Spleen (tissue), 13 donors: ENCODE measurements at places on chromosomes 4 and X.

- no peak for DNase-seq
Measured at GRCh38 chrX:15702488-15703371, 35.3 kb upstream of the CA5B start.

DNA sequence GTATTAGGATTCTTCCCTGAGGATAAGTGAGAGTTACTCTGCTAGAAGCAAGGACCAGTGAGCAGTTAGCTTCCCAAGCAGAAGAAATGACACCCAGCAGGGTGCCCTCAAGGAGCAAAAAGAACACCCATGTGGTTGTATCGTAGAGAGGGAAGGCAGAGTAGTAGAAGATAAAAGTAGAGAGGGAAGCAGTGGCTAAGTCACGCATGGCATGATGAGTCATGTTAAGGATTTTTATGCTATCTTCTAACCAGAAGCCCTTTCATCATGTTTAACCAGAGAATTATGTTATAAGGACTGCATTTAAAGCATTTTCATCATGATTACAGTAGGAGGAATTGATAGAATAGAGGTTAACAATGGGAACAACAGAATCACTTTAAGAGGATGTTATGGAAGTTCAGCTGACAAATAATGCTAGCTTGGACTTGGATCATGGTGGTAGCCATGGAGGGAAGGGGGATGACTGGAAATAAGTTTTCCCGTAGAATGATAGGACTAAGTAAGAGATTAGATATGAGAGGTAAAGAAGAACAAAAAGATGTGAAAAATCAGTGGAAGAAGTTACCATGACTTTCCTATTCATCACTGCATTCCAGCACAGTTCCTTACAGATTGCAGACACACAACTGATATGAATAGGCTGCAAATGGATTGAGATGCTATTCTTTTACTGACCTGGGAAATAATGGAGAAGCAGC, 383.5 kb upstream of the INTU start:
- DNase-seq, result no peak

- DNase-seq, result no peak
Measured at GRCh38 chr4:99723612-99724011, 66.0 kb upstream of the C4orf54 start.

DNA sequence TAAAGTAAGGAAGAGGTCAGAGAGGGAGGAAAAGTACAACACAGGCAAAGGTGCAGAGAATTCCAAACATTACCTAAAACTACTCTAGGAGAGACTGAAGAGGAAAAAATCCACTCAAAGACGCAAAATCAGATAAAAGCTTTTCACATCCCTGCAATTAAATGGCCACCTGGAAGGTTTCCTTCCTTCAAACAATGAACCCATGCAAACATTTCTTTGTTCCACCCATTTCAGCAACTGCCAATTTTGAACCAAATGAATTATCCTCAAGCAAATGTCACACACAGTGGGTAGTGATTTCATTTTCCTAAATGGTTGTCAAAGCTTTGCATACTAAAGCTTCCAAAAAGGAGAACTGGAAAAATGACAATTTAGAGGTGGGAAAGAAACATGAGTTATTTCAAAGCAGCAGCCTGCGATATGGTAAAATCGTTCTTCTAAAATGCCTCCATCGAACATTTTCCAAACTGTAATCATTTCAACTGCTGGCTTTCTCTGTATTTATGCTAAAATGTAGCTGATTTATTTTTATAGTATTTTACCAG, 45.0 kb downstream of the APBB2 start:
- no peak for DNase-seq

GRCh38 chr4:155497306-155497705, 120.5 kb upstream of the MAP9 start:
- no peak for DNase-seq

DNA sequence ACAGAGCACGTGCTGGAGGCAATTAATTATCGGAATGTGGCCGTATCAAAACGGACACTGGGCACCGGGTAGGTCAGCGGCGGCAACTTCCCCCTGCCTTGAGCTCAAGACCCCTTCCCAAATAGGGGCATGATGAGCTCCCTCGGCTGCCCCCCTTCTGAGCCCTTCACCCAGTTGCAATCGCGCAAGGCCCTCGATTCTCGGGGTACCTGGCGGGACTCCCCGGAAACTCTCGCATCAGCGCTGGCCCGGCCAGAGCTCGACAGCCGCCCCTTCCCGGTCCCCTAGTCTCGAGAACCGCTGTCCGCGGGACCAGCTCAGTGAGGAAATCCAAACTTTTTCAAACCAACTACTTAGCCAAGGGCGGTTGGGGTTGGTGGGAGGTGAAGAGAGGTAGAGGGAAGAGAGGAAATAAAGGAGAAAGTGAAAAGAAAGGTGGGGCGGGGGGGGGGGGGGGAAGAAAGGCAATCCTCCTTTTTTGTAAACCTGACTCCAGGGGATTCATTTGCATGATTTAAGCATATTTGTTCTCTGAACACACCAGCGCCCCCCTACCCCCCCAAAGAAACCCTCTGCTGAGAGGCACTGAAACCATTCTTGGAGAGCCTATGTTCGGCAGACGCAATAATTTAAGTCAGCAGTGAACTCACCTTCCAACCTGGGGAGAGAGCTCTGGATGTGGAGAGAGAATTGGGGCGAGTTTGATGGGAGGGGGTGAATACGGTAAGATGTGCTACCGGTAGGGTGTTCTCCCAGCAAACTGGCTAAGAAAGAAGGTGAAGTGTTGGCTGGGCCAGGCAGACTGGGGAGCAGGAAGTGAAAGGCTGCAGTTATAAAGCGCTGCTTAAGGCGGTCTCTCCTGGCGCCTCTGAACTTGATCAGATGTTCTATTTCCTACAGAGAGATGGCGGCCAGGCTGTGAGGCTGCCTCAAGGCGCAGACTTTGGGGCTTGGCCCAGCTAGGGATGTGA, 2.0 kb upstream of the ZIC3 start:
- no peak for DNase-seq

DNA sequence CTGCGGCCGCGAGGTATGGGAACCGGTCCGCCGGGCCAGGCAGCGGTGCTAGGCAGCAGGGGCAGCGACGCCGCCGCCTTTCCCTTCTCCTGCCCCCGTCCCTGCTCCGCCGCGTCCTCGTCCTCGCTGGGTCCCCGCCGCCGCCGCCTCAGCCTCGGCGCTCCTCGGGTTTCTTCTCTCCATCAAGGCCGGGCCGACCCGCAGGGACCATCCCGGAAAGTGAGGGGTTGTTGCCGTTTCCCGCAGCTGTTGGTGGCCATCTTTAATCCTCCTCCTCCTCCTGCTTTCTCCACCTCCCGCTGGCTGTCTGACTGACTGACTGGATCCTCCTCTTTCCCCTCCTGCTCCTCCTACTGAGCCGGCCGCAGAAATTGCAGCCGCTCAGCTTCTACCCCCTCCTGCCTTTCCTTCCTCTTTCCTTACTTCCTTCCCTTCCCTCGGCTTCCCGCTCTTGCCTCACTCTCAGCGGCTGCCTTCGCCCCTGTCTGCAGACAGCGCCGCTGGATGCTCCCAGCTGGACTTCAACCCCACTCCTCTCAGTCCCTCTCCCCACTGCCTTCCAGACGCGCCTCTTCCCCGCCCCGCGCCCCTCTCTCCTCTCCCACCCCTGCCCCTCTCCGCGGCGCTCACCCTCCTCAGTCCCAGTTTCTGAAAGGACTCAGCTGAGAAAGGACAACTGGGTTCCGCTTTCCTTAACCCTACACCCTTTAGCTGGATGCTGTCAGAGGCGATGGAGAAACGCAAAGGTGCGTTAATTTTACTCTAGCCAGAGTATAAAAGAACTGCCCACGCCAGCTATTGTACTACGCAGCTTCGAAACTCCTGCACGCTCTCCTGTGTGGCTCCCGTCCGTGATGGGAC, at the start of gene WDFY3:
WDFY3 (minus strand) TSS at position 309 of the 861 bp plus-strand sequence. CDS start 106,099 bp downstream, outside the sequence.
- peak; percentile 91 for DNase-seq

GRCh38 chr4:99856166-99856565, 38.1 kb downstream of the LAMTOR3 start:
- DNase-seq, result no peak

DNA sequence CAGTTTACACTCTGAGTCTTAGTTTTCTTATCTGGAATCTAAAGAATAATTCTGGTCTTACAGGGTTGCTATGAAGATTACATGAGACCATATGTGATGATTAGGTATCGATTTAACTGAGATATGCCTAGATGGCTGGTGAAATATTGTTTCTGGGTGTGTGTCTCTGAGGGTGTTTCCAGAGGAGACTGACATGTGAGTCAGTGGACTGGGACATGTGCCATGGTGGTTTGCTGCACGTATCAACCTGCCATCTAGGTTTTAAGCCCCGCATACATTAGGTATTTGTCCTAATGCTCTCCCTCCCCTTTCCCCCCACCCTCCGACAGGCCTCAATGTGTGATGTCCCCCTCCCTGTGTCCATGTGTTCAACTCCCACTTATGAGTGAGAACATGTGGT, 186.0 kb upstream of the CXorf66 start:
- no peak for DNase-seq

- DNase-seq, result no peak
Measured at GRCh38 chr4:139300431-139301112, 733 bp upstream of the NAA15 start.

GRCh38 chr4:26175006-26175786, 145.6 kb upstream of the RBPJ start:
- no peak for DNase-seq

DNA sequence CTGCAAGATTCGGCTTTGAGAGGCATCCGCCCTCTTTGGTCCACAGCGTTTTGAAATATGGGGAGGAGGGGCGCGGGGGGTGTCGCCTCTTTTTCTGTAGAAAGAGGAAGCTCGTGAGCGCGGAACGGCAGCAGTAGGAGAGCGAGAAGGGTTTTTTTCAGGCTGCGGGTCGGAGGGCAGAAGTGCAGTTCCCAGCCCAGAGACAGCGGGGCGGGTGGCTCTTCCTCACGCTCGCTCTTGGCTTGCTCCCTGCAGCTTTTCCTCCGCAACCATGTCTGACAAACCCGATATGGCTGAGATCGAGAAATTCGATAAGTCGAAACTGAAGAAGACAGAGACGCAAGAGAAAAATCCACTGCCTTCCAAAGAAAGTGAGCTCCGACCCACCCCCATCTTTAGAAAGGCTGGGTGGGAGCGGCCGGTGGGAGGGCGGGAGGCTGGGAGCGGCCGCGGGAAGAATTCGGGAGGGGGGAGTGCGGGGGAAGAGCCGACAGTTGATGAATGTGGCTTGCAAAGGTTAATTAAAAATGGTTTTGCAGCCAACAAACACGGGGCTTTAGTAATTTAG, 1.2 kb downstream of the TMSB4X start:
- peak; percentile 89 for DNase-seq

DNA sequence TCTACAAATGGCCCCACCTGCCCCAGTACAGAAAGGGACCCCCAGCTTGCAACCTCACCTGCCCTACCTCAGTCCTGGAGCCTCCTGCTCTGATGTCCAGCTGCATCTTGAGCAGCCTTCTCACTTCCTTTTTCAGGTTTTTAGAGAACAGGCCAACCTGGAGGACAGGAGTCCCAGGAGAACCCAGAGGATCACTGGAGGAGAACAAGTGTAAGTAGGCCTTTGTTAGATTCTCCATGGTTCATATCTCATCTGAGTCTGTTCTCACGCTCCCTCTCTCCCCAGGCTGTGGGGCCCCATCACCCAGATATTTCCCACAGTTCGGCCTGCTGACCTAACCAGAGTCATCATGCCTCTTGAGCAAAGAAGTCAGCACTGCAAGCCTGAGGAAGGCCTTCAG, 3.6 kb downstream of the MAGEA11 start:
- no peak for DNase-seq

GRCh38 chr4:93649828-93650227, 178.7 kb upstream of the ATOH1 start:
- DNase-seq, result no peak

GRCh38 chrX:55907968-55908607, 190.5 kb downstream of the RRAGB start:
- peak; percentile 84 for DNase-seq

- DNase-seq, result no peak
Measured at GRCh38 chr4:89894649-89895550, at the start of gene MMRN1. Gene MMRN1, plus strand, starts transcription at chr4:89894854. Its CDS starts 118 bp downstream, at chr4:89894972.

GRCh38 chr4:4763822-4764557, 95.5 kb upstream of the MSX1 start:
- no peak for DNase-seq

DNA sequence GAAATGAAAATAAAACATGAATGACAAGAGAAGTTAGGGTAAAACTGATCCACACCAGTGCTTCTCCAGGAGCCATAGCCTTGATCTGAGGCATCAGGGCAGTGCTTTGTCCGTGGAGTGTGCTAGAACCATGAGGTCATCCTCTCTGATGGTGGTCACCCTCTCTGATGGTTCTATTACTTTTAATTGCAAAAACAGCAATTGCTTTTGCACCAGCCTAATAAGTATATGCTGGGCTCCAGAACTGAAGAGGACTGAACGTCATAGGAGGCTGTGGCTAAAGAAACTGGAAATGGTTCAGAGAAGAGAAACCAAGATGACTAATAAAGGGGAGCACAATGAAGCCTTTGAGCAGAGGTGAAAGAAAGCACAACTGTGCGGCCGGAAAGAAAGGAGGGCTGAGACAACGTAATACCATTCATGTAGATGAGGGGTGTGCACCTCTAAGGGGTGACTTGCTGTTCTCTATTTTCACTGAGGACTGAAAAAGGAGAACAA, 17.0 kb upstream of the TMEM154 start:
- DNase-seq, result no peak

DNA sequence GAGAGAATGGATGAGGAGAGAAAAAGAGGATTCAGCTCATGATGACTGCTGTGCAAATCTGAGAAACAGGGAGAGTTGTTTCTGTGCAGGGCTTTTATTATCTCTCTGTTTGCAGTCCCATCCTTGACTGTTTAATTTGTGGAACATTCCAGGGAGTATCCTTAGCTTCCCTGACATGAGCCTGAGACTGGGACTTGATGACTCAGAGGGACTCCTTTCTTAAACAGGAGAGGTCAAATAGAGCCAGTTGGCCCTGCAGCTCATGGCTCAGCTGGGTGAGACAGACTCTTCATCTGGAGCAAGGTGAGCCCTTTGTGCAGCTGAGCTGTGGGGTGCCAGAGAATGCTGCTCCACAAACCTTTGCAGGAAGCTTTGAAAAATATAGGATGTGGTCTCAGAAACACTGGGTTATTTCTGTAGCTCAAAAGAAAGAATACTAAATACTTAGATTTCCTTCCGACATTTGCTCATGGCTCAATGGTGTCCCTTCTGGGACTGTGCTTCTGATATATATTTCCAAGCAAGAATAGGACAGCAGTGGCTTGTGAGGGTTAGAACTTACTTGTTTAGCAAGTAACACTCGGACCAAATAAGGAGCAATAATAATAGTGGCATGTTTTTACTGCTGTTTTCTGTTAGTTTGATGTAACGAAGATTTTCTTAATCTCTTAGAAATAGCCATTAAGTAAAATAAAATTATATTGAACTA, 14.5 kb downstream of the ARHGAP24 start:
- DNase-seq, result no peak

DNA sequence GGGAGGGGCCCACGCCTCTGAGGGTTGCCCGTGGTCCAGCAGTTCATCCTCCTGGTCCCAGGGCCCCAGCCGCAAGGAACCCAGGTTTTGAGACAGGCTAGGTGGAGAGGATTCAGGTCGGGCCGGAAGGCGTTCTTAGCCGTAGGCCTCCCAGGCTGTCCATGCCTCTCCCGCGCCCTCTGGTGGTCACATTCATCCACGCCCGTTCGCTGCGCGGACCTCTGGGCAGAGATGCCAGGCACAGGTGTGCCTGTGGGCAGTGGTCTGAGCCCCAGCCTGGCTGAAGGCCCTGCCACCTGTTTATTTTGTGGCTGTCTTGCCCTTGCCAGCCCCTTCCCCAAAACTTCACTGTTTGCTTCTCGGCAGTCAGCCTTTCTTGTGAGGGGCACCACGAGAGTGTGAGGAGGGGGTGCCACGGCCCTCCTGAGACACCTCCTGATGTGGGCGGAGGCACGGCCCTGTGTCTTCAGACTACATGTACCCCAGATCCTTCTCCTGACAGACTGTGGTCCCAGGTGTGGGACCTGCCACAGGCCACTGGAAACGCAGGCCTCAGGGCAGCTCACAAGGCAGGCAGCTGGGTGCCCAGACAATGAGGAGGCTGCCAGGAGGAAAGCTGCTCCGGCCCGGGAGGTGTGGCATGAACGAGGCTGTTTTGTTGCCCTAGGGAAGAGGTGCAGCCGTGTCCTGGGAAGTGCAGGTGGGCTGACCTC, 5.0 kb downstream of the UVSSA start:
- peak; percentile 98 for DNase-seq
